ENCODE measurements at places on chromosomes 1 and 21.
A peak's percentile ranks its signal among the peaks of the same experiment; 100 is the strongest.

DNA sequence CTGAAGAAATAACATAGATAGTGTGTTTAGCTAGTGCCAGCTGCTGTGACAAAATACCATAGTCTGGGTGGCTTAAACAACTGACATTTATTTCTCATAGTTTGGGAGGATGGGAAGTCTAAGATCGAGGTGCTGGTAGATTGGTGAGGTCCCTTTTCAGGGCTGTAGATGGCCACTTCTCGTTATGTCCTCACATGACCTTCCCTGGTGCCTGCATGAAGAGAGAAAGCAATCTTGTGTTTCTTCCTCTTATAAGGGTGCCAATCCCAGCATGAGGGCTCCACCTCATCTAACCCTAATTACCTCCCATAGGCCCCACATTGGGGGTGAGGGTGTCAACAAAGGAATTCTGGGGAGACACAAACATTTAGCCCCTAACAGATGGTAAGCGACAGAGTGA, 9.3 kb downstream of the MTARC2 start:
- no peak for DNase-seq

GRCh38 chr1:212062832-212063438, 27.4 kb downstream of the DTL start:
- DNase-seq: peak; percentile 28

- DNase-seq: no peak
Measured at GRCh38 chr1:32274646-32275340, 17.1 kb upstream of the HDAC1 start.

DNA sequence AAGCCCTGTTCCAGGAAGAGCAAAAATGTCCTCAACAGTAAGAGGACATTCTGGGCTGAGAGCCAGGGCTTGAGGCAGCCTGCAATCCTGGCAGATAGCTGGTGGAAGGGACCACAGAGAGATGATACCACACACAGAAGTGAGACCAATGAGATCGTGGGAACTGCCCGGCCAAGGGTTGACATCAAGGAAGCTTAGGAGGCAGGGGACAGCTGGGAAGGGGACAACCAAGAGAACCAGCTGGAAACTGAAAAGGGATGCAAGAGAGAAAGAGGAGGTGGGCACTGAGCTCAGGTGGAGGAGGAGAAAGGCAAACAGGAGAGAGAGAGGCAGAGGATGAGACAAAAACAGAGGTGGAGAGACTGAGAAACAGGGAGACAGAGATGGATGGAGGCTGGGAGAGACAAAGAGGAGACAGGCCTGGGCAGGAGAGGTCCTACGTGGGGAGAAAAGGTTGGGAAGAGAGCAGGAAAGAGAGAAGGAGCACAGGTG, 9.2 kb downstream of the PDZK1IP1 start:
- no peak for DNase-seq

- no peak for DNase-seq
Measured at GRCh38 chr1:237124856-237125462, 83.0 kb downstream of the RYR2 start.

DNA sequence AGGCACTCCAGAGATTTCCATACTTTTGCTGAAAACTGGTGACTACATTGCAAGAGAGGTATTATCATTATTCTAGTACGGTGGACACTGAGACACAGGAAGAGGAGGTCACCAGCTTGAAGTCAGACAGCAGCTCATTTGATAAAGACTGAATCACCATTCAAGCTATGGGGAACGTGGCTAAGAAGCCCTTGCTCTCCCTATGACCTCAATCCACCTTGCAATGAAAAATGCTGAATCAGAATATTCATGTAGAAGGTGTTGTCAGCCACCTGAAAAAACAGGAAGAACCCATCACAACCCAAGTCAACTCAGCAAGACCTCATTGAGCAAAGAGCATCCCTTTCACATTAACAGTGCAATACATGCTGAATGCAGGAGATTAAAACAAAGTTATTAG, 59.0 kb upstream of the FGGY start:
- DNase-seq: no peak

- no peak for DNase-seq
Measured at GRCh38 chr1:8506456-8506855, 188.5 kb downstream of the SLC45A1 start.

Measured in stromal cell of bone marrow (primary cell).